Tongue (tissue), 3 donors: ENCODE measurements at places on chromosomes 16 and 17. TPM values are rescaled to one million over a fixed set of nuclear protein-coding genes. Genes with fewer than 3 reads are reported as not detected.

DNA sequence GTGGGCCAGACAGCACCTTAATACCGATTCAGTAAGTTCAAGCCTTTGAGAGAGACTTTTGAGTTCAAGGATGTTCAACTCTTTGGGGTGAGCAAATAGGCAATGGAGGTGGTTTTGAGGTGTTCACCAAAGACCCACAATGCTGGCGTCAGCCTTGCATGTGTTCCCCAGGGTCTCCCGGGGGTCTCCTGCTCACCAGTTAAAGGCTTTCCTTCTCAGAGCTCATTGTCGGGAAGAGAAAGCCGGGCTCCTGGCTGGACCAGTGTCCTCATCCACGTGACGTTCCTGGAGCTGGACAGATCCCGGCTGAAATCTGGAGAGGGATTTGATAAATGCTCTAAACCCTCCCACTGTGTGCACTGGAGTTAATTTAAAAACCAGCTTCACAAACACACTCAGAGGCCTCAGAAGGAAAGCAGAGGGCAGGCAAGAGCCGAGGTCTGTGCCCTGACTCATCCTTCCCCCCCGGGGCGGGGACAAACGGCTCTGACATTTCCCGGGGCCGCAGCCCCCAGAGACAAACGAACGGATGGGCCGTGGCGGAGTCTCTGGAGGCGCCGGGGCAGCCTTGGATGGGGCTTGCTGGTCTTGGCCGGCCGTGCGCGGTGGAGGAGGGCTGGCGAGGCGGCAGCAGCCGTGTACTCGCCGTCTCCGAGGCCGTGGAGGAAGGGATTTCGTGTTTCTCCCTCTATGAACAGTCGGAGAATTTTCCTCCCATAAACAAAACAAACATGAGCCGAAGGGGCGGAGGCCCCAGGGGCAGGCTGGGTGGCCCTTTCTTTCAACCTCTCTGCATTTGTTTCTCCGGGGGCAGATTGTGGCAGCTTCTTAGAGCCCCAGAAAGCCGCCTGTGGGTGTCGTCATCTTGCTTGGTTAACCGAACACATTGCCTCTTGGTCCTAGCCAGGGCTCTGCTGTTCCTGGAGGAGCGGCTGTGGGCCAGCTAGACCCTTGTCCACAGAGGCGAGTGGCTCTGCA is 94.2 kb downstream of the NTN1 start:
- DNase-seq: peak; percentile 55

DNA sequence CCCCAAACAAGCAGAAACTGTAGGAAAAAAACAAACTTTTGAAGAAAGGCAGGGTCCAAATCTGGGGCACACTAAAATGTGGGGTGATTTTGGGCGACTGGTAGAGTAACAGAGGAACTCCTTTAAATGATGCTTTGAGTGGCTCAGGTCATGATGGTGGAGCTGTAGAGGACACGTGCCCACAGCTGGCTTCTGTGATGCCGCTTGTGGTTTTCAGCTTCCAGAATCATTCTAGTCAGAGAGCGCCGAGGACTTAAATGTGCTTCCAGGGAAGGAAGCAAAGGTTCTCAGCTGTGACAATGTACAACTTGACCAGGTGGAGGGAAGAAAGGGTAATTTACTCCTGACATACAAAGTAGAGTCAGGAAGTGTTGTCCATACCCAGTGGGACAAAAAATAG is 162.4 kb downstream of the LGALS9B start:
- DNase-seq: no peak

The RASL10B gene
- 0.62 TPM for total RNA-seq

DNA sequence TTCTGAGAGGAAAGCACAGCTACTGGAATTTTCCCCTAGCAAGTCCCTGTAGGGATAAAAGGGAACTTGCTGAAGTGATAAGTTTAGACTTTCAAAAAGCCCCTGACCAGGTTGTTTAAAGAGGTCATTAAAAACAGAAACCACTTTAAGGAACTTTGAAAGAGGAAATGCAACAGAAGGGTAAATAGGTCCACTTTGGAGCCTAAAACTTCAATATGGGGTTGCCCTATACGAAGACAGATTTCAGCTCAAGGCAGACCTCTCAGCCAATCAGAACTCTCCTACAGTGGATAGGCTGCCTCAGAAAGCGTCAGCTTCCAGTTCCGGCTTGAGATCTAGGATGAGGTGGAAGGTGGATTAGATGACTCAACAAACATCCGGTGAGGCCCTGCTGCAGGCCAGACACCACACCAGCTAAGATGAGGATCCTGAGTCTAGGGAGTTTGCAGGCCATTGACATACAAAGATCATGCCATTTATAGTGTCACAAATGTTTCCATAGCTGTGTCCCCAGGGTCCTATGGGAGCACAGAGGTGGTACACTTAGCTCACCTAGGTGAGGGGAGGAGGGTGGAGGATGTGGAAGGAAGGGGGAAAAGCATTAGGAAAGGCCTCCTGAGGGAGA is 7.9 kb upstream of the MFSD6L start:
- DNase-seq: no peak

DNA sequence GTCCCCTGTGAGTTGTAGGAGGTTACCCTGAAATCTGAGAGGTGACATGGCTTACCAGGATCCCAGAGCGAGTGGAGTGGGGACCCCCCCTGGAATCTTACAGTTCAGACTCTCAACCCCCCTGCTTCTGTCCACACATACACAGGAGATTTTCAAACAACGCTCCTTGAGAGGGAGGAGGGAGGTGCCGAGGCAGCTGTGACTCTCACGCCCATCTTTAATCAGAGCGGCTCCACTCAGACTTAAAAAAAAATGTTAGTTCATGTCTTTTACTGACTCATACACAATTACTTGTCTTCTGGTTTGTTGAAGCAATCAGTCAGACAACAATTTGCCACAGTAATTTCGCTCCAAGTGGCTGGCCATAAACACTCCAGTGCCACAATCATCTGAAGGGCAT is 15.4 kb upstream of the TMEM220 start:
- DNase-seq: no peak

The HSD11B2 gene
- total RNA-seq: 7.8 TPM

The SULT1A3 gene
- 5.8 TPM for total RNA-seq
